NB4 (cell line): ENCODE measurements at places on chromosomes 11 and 22.

GRCh38 chr11:19673924-19674729 is 38.5 kb upstream of the NAV2 start:
- DNase-seq: peak; percentile 40

DNA sequence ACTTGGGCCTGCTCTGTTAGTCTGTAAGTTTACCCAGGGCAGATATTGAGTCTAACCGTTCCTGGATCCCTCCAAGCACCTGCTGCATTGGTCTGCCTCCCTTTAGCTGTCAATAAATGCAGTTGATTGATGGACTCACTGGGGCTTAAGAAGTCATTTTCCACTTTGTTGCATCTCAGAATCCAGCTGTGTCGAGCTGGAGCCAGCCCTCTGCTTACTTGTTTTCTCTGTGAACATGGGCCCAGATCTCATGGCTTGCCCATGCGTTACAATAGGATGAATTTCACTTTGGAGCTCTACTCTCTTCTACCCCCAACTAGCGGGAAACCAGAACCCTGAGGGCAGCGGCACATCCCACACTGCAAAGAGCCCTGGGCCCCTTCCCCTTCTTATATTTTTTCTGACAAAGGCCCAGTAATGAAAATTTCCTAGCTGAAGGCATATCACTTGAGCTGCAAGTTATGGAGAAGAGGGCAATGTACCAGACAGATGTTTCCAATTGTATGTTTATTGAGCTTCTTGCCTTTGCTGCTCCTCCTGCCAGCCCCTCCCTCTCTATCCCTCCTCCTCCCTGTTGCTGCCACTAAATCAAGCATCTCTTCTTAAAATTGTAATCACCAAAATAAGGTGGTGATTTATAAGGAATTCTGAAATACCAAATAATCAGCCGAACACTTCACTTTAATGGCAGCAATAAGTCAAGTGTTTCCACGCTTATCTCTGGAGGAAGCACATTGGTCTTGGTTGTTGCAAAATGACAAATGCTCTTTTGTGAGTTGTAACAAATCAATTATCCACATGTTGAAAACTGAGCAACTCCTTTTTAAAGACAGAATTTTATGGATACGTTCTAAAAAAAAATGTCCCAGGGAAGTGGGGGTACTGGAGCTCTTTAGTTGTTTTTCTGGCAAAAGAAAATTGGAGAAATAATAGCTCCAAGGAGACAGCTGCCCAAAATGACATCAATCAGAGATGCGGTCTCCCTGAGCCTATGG is 212.3 kb upstream of the ZBED5 start:
- DNase-seq: no peak

GRCh38 chr22:20619045-20619892 is 111.9 kb downstream of the MED15 start:
- DNase-seq: peak; percentile 62

GRCh38 chr22:25235547-25236290 is 16.3 kb downstream of the CRYBB2 start:
- DNase-seq: peak; percentile 77

DNA sequence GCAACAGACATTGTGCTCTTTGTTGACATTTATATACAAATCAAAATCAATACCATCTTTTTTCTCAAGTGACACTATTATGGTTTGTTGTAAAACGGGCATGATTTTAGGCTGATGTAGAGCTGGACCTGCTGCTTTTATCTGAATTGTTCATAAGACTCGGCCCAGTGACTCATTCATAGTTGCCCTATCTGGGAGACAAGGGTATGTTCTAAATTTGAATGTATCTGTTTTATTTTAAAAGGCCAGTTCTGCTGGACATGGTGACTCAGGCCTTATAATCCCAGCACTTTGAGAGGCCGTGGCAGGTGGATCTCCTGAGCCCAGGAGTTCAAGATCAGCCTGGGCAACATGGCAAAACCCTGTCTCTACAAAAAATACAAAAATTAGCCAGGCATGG is 39.3 kb downstream of the CEP295 start:
- no peak for DNase-seq

GRCh38 chr11:12199231-12199948 is 89.0 kb downstream of the MICAL2 start:
- DNase-seq: no peak

DNA sequence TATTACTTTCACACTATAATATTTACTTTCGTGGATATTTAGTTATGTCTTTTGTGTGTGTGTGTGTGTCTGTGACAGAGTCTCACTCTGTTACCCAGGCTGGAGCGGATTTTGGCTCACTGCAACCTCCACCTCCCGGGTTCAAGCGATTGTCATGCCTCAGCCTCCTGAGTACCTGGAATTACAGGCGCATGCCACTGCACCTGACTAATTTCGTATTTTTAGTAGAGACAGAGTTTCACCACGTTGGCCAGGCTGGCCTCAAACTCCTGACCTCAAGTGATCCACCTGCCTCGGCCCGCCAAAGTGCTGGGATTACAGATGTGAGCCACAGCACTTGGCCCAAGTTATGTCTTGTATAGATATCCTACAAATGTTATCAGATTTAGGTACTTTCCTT is 9.9 kb downstream of the PISD start:
- DNase-seq: no peak

DNA sequence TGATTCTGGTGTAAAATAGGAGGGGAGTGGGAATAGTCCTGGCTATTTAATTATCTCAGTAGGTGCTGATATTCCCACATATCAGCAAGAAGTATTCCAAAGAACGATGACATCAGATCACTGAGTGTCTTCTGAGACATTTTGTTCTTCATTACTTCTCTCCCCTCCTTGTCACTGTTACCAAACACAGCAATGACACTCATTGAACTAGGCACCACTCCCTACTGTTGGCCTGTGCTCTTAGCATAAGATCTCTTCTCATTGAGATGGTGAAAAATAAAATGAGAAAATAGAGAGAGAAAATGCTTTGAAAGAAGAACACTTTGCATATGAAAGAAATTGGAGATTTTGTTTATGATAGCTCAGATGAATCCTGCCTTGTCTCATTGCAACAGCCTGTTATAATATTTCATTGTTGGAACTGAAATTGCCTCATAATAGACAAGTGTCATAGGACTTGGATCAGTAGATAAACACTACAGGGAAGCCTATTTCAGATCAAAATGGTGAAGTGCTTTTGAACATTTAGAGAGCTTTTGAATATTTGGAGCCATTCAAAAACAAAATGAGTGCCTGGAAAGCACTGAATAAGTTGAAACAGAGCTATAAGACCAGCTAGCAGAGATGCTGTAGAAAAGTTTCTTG is 11.3 kb upstream of the ETS1 start:
- DNase-seq: no peak

DNA sequence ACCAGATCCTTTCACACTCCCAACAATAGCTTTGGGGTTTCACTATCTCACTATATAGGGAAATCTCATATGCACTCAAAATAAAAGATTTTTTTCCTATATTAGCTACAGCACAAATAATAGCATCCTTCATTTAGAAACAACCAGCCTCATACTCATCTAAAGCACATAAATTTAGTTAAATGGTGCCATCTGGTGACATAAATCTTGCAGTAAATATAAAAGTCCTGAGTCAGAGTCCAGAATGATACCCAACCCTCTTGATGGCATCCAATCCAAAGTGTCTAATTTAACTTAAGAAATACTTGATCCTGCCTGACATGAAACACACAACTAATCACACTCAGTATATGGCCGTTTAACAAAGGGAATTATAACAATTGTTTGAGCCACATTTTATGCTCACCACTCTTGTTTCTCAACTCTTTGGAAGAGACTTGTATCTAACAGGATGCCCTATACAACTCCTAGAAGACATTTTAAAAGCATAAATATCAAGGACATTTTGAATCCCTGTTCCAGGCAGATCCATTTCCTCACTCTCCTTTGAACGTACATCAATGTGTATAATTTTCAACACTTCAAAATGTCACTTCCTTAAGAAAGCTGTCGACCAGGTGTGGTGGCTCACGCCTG is 36.2 kb downstream of the DLG2 start:
- DNase-seq: peak; percentile 47
